ENCODE measurements at places on chromosomes 5 and 9.
A peak's percentile ranks its signal among the peaks of the same experiment; 100 is the strongest.

DNA sequence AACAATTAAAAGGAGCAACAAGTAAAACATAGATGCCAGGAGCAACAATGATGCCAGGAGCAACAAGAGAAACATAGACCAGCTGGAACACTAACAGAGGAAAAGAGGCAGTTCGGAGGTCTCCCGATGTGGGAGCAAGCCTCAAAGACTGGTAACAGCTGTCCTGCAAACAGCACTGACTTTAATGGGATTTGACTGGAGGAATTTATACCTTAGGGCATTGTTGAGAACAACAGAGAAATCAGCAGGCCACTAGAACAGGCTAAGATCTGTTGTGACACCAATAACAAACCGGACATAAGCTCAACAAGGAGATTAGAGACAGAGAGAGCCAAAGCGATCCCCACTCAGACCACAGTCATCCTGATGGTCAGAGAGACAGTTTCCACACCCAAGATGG, 11.8 kb upstream of the SYK start:
- no peak for DNase-seq

- no peak for DNase-seq
These were observed 47.7 kb upstream of the BOD1 start for GRCh38 chr5:173664154-173664526.

DNA sequence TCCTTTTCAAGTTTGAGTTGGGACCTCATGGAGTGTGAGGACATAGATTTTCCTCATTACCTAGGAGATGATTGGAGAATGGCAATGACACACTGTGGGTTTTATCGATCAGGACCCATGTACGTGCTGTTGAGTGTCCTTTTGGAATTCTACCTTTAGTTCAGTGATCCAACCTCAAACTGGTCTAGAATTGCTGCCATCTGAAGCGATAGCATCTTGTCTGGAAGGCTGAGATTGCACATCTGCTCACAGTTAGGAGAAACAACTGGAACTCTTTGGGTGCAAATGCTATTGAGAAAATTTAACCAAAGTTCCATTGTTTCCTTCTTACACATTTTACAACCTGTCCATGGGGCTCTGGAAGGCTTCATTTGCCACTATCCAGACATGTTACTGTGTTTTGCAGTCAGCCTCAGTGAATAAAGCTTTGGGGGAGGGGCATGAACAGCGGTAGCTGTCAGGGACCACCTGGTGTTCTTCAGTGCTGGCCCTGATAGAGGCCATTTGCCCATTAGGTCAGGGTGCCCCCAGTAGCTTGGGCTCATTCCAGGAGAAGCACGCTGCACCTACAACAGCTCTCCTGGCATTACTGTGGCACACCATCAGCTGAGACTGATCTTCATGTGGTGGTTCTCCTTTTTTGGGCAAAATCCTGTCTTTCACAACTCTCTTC, 123.1 kb downstream of the PDE8B start:
- DNase-seq = no peak

GRCh38 chr5:67494186-67494855, 297.7 kb upstream of the CD180 start:
- no peak for DNase-seq

GRCh38 chr9:128048663-128049062, 18.5 kb downstream of the NAIF1 start:
- no peak for DNase-seq

- DNase-seq = no peak
These were observed 673.2 kb downstream of the CDH18 start for GRCh38 chr5:19314840-19315239.

DNA sequence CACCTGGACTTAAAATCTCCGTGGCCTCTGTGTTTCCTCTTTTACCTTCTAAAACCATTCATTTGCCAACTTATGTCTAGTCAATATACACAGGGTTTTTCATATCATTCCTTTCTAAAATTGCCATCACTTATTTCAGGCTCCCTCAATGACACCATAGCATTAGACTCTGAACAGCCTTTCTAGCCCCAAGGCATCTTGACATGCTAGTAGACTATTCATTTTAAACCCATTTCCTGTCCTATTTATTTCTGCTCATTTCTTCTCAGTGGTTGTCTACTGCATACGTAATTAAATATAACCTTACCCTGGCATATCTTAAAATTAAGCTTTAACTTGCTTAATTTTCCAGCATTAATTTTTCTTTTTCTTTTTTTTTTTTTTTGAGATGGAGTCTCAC, 83.2 kb downstream of the PHAX start:
- DNase-seq = no peak

DNA sequence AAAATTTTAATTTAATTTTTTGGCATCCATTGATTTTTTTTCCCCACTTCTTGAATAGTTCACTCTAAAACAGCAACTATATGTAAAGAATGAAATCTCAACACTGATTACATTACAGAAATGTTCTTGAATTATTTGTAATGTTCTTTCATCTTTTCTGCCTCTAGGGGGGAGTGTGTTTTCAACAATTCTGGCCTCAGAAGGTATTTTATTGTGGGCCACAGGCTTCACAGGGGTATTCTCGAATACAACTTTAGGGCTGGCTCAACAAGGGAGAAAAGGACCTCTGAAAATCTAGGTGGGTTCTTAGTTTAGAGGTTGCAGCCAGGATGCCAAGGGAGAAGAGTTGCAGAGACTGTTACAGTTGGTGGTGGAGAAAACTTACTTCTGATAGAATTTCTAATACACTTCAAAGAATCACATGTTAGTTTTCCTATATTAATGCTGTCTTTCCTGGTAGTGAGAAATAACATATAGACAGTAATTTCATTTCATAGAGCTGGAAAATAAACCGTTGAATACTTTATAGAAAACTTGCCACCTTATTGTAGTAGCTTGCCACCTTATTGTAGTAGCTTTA, 3.6 kb upstream of the NPR3 start:
- DNase-seq = peak; percentile 32

DNA sequence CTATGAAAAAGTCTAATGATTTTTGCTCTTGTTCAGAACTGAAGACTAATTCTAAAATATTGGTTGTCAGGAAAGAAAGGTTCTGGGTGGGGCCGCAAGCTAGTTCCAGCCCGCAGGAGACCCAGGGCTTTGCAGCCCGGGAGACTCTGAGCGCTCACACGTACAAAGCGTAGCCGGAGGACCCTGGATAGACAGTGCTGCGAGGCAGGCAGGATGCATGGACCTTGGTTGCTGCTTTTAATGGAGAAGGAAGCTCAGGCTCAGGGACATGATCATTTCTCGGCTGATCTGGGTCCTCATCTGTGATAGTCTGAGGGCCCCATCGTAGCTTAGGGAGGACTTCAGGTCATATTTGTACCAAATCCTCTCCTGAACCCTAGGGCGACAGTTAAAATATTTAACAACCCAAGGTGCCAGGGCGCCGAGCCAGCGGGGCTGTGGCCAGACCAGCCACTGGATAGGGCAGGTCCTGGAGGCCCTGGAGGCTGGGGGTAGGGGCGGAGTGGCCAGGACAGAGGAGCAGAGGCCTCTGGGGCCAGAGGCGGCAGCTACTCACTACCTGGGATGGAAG, 70.1 kb upstream of the UNC5A start:
- DNase-seq = no peak

DNA sequence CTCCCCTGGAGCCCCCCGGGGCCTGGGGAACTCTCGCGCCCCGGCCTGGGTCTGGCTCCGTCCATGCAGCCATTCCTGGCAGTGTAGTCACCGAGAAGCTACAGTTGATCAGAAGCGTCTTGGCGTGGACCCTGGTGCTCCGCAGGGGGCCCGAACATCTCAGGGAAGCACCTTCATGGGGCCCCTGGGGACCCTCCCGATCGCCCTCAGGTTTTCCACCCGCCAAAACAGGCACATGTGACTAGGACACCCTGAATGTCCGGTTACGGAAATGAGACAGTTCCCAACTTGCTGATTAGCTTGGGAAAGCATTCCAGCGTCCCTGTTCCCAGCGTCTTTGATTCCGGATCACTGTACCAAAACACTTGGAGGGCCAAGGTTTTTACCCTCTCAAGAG, 472 bp downstream of the FBXO4 start:
- DNase-seq = no peak

DNA sequence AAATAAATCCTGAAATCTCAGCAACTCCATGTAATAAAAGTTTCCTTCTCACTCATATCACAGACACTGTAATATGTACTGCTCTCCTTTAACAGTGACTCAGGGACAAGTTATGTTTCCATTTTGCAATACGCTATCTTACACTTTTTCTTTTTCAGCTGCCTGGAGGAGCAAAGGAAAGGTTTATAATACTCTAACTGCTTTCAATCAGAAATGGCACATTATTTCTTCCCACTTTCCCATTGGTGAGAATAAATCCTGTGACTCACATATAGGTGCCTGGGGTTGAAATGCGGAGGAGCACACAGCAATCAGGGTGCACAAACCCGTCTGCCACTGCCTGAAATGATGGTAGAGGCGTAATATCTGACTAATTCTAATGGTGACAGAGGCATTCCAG, 186.6 kb downstream of the HINT1 start:
- no peak for DNase-seq

DNA sequence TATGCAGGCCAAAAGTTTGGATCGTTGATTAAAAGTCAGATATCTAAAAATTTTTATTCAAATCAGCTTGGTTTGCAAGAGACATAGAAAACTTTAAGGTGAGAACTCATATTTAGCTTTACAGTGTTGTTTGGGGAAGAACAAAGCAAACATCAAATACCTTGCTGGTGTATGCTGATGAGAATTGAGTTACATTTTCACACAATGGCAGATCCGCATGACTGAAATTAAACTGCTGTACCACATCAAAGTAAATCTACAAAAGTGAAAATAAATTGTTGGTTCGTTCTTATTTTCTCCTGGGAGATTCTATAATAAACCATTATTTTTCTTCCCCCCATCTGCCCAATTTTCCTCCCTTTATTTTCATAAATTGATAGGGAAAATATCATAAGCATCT, 198.2 kb upstream of the PCSK5 start:
- no peak for DNase-seq

- no peak for DNase-seq
These were observed 29.9 kb upstream of the SMU1 start for GRCh38 chr9:33106372-33106771.

GRCh38 chr5:173247510-173247909, 12.5 kb upstream of the NKX2-5 start:
- DNase-seq = no peak

DNA sequence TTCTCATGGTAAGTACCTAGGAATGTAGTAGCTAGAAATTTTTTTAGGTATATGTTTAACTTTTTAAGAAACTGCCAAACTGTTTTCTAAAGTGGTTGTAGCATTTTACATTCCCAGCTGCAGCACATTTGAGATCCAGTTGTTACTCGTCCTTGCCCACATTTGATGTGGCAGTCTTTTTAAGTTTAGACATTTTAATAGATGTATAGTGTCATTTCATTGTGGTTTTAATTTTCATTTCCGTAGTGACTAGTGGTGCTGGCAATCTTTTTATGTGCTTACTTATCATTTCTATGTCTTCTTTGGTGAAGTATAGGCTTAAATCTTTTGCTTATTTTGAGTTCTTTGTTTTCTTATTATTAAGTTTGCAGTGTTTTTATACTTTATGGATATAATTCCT, 171.6 kb downstream of the GAS1 start:
- DNase-seq = no peak

DNA sequence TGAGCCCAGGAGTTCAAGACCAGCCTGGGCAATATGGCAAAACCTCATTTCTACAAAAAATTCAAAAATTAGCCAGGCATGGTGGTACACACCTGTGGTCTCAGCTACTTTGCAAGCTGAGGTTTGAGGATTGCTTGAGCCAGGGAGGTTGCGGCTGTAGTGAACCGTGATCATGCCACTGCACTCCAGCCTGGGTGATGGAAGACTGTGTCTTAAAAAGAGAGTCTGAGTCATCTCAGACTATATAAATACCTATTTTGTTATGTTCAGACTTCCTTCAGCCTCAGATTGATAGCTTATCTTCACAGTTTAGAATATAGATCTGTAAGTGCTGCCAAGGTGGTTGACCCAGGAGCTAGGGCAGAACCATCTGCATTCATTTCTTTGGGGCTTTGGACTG, 1.6 kb upstream of the PAIP2 start:
- no peak for DNase-seq

DNA sequence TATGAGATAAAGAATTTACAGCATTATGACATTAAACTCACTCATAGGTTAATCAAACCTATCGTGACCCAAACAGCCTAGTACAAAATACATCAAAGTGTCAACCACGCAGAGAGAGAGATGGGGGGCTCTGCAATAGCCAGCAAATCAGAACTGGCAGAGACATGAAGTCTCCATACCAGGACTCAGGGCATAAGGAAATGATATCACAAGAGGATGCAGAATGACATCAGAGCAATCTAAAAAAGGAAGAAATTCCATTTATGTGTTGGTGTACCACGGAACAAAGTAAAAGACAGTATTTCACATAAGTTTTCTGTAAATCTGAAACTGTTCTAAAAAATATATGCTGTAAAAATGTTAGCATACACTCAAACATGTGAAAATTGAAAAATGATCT, 24.6 kb downstream of the BICD2 start:
- no peak for DNase-seq

GRCh38 chr9:13615660-13616490, 336.4 kb upstream of the MPDZ start:
- no peak for DNase-seq

DNA sequence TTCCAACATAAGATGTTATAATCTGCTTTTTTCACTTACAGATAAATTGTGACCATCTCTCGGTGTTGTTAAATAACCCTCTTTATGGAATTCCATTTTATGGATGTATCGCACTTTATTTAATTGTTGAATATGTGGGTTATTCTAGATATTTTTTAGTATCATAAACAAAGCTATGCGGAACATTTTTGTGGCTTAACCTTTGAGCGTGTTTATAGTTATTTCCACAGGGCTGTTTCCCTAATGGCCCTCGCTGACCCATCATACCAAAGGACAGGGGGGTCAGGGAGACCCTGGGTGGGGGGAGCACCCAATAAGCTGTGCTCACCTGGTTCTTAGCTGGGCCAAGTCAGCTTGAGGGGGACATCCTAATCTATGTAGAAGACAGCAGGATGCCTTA, 65.3 kb downstream of the NDST1 start:
- no peak for DNase-seq

DNA sequence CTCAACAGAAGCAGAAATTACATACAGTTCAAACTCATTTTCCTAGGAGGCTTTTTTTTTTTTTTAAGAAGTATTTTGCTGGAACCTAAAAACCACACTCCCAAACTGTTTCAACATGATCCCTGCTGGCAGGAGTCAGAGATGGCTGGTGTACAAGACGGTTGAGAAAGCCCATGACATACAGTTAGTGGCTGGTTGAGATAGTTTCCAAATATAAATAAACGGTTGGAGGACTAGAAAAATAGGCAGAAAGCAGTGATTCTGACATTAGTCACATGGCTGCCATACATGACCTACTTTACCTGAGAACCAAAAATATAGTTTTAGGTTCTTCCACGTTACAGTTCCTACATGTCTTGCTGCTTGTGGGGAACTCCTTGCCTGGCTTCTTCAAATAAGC, 31.7 kb upstream of the BASP1 start:
- DNase-seq = no peak

Data from 8988T (cell line).